ENCODE measurements at places on chromosomes 7 and 10.

- DNase-seq = no peak
Observed at GRCh38 chr10:114908896-114909295, 29.1 kb upstream of the TRUB1 start.

DNA sequence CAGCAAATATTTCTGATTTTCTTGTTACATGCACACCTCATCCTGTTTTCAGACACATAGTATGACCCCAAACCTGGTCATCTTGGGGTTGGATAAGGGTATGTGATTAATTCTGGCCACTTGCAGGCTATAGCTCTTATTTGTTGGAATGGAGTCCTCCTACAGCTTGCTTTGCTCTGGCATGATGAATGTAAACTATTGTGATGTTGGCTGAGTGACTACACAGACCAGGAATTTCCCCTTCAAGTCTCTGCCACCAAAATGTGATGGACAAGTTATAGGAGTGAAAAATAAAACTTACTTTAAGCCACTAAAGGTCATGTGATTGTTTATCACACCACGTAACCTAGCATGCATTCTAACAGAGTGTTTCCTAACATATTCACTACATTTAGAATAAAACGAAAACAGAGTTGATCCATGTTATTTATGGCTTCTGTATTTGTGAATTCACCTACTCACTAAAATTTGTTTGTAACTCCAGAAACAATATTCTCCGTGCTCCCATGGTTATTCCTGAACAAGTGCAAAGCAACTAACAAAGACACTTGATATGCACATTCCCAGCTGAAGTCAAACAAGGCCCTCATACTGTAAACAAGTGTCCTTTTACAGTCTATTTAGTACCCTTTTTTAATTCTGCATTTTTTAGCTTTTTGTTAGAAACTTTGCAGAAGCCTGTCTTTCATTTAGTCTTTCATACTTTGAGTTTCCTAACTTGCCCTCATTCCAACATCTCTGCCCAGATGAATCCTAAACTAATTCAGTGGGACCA is 599.2 kb upstream of the PCDH15 start:
- DNase-seq = no peak

- no peak for DNase-seq
Observed at GRCh38 chr10:15814565-15814964, 45.7 kb downstream of the MINDY3 start.

- no peak for DNase-seq
Observed at GRCh38 chr10:14302035-14302434, 28.7 kb downstream of the FRMD4A start.

DNA sequence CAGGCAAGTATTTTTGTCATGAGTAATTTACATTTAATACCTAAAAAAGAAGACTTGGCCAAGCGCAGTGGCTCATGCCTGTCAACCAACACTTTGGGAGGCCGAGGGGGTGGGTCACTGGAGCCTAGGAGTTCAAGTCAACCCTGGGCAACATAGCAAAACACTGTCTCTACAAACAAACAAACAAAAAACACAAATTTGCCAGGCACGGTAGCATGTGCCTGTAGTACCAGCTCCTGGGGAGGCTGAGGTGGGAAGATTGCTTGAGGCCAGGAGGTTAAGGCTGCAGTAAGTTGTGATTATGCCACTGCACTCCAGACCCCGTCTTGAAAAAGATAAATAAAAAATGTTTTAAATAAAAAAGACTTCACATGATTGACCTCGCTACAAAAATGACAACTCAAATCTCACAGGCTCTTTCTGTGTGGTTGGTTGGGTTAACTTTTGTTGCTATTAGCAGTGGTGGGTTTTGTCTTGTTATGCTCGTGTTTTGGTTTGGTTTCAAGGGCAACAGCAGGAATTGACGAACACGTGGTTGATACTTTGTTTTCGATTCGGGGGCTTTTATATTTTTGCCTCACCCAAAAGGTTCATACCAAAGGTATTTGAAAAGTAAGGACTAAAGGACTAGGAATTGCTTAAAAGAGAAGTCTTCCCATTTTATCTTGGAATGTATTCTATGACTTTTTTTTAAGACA is 227.2 kb upstream of the MKLN1 start:
- DNase-seq = no peak

DNA sequence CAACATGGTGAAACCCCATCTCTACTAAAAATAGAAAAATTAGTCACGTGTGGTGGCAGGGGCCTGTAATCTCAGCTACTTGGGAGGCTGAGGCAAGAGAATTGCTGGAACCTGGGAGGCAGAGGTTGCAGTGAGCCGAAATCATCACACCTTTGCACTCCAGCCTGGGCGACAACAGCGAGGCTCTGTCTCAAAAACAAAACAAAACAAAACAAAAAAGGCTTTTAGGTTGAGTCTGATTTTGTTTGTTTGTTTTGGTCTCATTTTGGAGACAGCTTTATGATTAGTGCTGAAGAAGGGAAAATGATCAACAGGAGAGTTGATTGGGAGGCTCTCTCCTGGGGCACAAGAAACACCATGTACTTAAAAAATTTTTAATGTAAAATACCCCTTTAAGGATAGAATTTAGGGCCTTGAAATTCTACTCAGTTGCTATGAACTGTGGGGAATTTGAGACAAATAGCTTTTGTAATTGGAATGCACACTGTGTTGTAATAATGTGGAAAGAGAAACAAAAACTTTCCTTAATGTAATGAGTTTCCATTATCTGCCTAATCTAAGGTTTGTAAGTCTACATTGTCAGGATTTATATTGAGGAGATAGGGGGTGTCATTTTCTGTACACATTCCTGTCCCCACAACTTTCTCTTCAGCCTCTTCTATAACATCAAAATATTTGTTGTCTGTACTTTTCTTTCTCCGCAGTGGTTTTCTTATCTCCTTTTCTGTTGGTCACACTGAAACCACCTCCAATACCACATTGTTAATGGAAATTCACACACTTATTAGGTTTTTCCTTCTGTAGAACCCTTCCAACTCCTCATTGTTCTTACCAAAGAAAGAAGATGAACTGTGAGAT is 41.3 kb downstream of the ARID5B start:
- no peak for DNase-seq

GRCh38 chr7:106418094-106418493 is 133.3 kb upstream of the NAMPT start:
- no peak for DNase-seq

GRCh38 chr10:35564341-35564968 is 40.7 kb upstream of the GJD4 start:
- no peak for DNase-seq

GRCh38 chr7:17526621-17527020 is 228.2 kb downstream of the AHR start:
- DNase-seq = no peak
